ENCODE measurements at places on chromosomes 6 and 20.

DNA sequence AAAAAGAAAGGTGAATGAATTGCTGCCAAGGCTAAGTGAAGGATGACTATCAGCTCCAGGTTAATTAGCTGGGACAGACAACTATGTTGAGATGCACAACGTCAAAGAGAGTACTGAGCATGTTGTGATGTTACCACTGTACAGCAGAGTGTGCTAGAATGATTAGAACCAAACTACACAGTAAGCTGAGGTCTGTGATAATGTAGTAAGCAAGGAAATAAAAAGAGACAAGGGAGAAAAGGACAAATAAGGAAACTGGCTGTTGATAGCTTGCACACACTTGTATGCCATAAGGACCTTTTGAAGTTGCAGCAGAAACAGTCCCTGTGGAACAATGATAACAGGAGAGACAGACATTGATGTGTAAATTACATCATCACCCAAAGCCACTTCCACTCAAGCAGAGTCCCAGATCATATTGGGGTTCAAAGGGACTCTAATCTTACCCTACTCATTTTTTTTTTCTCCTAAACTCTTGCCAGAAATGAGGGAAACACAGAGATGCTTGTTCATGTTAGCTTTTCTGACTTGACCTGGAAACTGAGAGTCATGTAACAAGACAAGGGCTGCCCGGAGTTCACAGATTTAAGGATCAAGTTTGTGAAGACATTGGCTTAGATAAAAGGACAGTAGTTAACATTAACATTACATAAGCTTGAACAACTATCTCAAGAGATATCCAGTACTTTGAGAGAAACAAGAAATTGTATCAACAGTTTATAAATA is 189.9 kb downstream of the CENPW start:
- no peak for DNase-seq

GRCh38 chr20:5557123-5557522 is 193.1 kb upstream of the SHLD1 start:
- no peak for DNase-seq

DNA sequence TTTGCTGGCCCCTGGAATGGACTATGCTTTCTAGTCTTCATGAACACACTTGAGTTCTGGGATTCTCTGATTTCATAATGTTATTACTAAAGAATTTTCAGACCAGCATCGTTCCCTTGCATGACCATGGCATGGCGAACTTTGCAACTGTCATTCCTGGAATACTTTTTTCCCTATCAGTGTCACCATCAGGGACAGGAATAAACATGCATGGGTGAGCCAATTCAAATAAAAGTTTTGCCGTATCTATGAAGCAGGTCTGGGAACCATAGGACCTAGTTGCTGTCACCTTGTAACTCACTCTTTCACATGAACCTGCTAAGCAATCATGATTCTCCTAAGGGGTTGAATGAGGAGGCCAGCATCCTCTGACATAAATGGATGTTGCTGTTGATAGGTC is 68.2 kb upstream of the AGPAT4 start:
- DNase-seq: no peak

- no peak for DNase-seq
Measured at GRCh38 chr20:63452821-63453523, 19.5 kb downstream of the KCNQ2 start.
